ENCODE measurements at places on chromosomes 2 and 18.

GRCh38 chr2:88698027-88698413 lies 6.5 kb downstream of the RPIA start:
- DNase-seq, result no peak

DNA sequence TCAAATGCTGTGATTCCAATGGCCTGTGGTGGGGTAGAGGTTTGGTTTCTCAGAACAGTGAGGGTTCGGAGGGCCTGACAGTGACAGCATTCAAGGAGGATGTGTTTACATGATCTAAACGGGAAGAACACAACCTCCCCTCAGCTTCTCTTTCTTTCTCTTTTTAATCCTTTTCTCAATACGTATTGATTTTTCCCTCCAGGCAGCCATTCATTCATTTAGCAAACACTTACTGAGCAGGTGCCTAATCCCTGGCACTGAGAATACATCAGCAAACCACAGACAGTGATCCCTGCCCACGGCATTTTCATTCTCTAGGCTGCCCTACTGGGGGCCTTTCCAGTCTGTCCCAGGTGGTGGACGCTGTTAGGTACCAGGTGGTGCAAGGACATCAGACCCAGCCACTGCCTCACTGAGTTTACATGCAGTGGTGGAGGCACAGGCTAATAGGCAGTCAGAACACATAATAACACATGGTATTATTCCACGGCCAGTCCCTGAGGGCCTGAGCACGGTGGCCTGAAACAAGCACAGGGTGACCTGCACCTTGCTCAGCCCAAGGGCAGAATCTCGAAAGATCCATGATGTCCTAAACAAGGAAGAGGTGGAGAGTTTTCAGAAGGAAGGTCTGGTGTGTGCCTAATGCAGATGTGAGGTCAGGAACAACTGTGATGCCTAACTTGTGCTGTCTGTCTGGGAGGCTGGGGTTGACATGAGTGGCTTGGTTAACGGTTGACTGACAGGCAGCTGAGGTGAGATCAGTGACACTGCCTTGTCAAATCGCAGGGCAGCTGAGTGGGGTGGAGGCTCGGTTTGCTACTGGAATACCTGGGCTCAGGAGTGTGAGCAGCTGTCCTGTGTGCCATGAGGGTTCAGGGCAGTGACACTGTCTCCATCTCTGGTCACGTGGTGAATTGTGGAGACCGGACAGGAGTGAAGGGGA lies 785.5 kb upstream of the HS6ST1 start:
- DNase-seq, result no peak

- no peak for DNase-seq
These were observed 66.7 kb upstream of the TFCP2L1 start for GRCh38 chr2:121351521-121352318.

DNA sequence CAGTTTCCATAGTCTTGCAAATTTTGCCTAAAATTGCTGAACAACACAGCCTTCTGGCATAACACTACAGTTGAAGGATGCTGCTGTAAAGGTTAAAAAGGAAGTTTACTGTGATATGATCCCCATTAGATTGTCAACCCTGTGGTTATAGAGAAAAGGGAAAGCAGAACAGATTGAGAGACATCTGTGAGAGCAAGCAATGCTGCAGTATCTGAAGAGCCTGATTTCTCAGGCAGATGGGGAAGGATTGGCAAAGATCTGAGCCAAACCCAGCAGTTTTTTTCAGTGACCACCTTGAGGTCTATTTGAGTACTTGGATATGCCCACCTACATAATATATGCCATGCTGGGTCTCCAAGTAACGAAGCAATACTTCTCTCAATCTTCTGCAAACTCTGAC lies 8.5 kb upstream of the ST8SIA3 start:
- no peak for DNase-seq

DNA sequence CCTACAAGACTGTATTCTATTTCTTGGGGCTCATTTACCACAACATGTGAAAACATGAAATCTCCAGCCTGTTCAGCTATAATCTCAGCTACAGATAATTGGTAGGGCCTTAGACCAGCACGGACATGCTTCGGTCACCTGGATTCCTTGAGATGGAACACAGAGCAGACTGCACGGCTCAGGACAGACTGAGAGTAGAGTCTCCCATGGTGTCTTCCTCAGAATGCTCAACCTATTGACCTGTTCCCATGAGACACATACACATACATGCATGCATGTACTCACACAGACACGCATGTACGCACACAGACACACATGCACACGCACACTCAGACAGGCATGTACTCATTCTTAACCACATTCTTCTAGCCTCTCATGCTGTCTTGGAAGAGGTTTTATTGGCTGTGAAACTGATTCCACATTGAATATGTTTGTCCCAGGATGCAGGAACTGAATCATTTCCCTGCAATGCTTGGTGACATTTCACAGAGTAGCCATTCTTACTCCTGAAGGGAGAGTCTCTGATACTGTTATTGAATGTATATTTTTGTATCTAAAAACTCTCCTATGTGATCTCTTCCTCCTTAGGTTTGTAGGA lies 23.5 kb upstream of the BZW1 start:
- no peak for DNase-seq

GRCh38 chr2:28906821-28907220 lies 12.4 kb downstream of the WDR43 start:
- DNase-seq, result no peak

- DNase-seq, result no peak
These were observed 110.7 kb upstream of the ZEB2 start for GRCh38 chr2:144630459-144631215.

GRCh38 chr2:236001854-236002253 lies 166.3 kb downstream of the GBX2 start:
- no peak for DNase-seq

GRCh38 chr18:48955830-48956261 lies 5.1 kb upstream of the SMAD7 start:
- DNase-seq, result no peak

Data from HFF-Myc (cell line).